ENCODE measurements at places on chromosomes 13 and 19.

DNA sequence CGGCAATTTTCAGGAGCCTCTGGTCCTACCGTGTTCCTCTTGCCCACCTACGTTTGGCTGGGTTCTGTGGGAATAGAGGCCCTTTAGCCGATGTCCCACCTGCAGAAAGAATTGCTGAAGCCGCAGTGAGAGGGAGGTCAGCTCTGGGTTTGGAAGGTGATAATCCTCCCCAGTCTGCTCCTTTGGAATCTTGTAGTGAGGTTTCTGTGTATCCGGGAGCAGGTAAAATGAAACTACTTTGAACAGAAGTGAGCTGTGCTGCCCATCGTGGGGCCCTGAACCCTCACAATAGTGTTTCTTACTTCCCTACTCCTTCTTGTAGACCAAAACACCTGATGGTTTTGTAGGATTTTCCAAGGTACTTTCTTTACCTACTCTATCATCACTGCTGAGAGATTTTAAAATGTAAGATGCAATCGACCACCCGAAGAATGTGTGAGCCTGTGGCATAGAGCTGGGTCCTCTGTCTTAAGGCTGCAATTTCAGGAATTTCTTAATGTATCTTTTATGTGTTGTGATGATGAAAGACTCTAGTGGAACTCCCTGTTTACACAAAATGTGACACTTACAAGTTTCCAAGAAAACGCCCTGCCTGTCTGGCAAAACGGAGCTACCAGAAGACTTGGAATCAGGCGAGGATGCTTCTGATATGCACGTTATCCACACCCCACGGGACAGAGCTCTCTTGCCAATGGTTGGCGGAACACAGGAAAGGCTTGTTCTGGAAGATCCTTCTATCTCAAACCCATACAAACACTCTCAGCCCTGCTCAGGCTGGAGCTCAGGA is 76.1 kb downstream of the RGCC start:
- DNase-seq, result no peak

DNA sequence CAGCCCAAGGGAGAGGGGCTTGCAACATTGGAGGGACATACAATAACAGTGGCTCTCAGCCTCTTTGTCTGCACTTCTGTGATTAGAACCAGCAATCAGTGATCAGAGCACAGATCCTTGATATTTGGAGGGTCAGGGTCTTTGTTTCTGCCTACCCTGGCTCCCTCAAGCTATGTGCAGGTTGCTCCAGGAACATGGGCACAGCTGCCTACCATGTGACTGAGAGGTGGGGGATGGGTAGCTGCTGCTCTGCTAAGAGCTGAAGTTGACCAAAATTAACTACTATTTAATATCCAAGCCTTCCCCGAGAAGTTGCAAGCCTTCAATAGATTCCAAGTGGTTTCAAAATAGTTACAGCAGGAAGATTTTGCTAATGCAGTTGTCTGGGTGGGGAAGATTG is 202.6 kb downstream of the ZIC5 start:
- no peak for DNase-seq

GRCh38 chr19:21698215-21698614 is 69.2 kb downstream of the ZNF100 start:
- peak; percentile 26 for DNase-seq

DNA sequence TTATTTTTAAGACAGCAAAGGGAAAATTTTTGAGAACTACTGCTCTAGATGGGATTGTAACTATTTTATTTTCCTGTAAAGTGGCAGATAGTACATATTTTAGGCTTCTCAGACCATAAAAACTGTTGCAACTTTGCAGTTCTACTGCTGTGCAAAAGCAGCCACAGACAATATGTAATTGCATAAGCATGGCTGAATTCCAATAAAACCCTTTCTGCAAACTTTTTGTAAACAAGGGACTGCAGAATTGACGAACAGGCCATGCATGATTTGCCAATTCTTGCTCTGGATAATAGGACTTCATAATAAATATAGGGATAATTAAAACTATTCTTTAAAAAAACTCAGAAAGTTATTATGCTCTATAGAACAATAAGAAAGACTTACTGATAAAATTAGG is 149.1 kb downstream of the SLITRK5 start:
- DNase-seq, result no peak

DNA sequence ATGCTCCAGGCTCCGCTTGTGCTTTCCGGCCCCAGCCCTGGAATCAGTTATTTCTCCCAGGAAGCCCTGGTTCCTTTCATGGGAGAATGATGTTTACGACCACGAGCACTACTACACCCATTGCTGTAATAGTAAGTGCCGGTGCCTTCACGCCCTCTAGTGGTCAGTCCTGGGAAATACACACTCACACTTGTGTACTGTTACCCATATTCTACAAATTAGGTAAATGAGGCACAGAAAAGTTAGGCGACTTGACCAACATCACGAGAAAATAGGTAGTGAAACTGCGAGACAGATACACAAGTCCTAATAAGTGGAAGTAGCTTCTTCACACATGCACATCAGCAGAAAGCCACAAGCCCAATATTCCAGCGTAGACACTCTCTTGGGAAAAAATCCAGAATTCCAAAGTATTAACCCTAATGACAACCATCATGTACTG is 21.7 kb downstream of the CEACAM21 start:
- peak; percentile 83 for DNase-seq

GRCh38 chr13:111923439-111923838 is 143.5 kb upstream of the SOX1 start:
- no peak for DNase-seq

DNA sequence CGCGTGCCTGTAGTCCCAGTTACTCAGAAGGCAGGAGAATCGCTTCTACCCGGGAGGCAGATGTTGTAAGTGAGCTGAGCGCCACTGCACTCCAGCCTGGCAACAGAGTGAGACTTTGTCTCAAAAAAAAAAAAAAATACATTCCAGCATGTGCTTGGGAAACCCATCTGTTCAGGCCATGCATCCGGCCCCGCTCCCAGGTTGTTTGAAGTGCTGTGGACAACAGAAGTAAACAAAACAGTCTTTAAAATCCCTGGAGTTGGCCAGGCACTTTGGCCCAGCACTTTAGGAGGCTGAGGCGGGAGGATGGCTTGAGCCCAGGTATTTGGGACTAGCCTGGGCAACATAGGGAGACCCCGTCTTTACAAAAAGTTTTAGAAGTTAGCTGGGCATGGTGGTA is 3.2 kb upstream of the PTPRS start:
- DNase-seq, result no peak

- DNase-seq, result no peak
Measured at GRCh38 chr13:52348071-52348470, 57.9 kb downstream of the THSD1 start.

DNA sequence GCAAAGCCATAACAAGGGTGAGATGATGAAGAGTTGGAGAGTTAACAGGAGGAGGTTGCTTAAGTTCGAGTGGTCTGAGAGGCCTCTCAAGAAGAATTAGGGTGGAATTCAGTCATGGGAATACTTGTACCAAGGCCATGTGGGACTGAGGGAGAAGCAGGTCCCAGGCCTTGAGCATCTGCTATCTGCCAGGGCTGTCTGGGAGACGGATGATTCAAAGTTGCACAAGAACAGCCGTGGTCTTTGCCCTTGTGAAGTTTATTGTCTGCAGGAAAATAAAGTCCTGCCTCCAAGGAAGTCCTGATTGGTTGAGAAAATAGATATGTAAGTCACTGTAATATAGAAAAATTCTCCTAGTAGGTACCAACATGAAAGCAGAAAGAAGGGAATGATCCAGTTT is 178.8 kb upstream of the RFC3 start:
- no peak for DNase-seq

- no peak for DNase-seq
Measured at GRCh38 chr19:6610934-6611852, 20.2 kb upstream of the CD70 start.

DNA sequence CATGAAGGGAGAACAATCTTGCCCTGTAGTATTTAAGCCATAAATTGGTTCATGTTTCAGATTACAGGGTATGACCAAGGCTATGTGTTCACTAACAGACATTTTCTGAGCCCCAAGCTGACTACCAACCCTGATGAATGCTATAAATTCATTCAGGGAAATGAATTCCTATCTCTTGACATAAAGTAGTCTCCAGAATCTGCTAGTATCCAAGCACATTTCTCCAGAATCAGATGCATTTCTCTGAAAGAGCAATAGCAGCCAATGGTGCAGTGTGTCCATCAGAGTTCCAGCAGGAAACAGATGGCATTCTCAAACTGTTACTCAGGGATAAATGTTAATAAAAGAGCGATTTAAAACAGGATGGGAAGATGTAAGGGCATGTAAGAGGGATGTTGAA is 226.4 kb downstream of the COG6 start:
- no peak for DNase-seq

GRCh38 chr13:54415753-54416366 is 1387.2 kb downstream of the OLFM4 start:
- DNase-seq, result no peak

DNA sequence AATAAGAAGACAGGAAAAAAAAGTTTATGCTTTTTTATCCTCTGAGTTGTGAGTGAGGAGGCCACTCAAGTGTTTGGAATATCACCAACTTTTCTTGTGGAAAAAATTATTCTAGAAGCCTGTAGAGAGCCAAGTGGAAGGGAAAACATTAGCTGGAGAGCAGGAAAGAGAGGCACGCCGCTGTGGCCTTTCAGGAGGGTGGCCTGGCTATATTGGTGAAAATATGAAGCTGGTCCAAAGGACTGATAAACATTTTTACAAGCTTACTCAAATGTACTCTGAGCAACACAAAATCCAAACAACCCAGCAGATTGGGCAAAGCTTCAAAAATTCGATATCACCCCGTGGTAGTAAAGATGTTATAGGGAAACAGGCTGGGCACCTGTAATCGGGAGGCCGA is 2.3 kb upstream of the EIF3G start:
- no peak for DNase-seq

GRCh38 chr13:99528547-99528946 is 27.3 kb downstream of the TM9SF2 start:
- DNase-seq, result peak; percentile 38

GRCh38 chr19:14496029-14496833 is at the start of gene GIPC1:
Gene GIPC1, minus strand, starts transcription at chr19:14496127. Its CDS starts 13,151 bp downstream, at chr19:14482976.
- DNase-seq, result peak; percentile 80

GRCh38 chr13:76687467-76687866 is 198.7 kb downstream of the KCTD12 start:
- DNase-seq, result no peak

- DNase-seq, result peak; percentile 48
Measured at GRCh38 chr19:18422530-18423191, 3.5 kb downstream of the SSBP4 start.

- DNase-seq, result no peak
Measured at GRCh38 chr19:16901491-16902175, 12.8 kb downstream of the F2RL3 start.

GRCh38 chr19:40673397-40673796 is 17.1 kb downstream of the NUMBL start:
- no peak for DNase-seq

- no peak for DNase-seq
Measured at GRCh38 chr13:45100573-45101262, 19.6 kb upstream of the GTF2F2 start.

GRCh38 chr19:48934837-48935236 is 1.3 kb downstream of the DHDH start:
- DNase-seq, result no peak

DNA sequence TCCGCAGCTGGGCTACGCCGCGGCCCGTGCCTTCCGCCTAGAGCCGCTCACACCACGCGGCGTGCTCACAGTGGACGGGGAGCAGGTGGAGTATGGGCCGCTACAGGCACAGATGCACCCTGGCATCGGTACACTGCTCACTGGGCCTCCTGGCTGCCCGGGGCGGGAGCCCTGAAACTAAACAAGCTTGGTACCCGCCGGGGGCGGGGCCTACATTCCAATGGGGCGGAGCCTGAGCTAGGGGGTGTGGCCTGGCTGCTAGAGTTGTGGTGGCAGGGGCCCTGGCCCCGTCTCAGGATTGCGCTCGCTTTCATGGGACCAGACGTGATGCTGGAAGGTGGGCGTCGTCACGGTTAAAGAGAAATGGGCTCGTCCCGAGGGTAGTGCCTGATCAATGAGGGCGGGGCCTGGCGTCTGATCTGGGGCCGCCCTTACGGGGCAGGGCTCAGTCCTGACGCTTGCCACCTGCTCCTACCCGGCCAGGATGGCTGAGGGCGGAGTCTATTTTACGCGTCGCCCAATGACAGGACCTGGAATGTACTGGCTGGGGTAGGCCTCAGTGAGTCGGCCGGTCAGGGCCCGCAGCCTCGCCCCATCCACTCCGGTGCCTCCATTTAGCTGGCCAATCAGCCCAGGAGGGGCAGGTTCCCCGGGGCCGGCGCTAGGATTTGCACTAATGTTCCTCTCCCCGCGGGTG is 7.4 kb downstream of the DBP start:
- DNase-seq, result no peak

- no peak for DNase-seq
Measured at GRCh38 chr19:2214251-2214650, 21.9 kb downstream of the PLEKHJ1 start.

GRCh38 chr13:46675016-46675415 is 121.9 kb downstream of the ESD start:
- DNase-seq, result no peak

- no peak for DNase-seq
Measured at GRCh38 chr19:40932008-40932959, 50.3 kb upstream of the CYP2A7 start.

DNA sequence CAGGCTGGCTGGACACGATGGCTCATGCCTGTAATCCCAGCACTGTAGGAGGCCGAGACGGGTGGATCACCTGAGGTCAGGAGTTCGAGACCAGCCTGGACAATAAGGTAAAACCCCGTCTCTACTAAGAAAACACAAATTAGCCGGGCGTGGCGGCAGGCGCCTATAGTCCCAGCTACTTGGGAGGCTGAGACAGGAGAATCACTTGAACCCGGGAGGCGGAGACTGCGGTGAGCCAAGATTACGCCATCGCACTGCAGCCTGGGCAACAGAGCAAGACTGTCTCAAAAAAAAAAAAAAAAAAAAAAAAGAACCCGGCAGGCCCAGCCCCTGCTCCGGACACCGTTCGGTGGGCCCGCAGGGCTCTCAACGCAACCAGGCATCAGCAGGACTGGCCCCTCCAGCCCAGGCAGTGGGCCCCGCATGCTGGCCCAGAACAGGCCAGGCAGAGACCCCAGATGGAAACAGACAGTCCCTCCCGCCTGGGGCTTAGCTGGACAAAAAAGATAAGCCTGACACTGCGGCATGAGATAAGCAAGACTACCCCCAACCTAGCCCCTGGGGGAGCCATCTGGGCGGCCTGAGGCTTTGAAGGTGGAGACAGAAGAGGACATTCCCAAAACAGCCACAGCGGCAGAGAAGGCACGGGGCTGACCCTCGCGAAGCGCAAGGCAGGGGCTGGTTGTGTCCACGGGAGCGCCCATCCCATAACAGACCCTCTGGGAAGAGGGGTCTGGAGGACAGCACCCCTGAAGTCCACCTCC is 11.6 kb downstream of the REXO1 start:
- no peak for DNase-seq
